ENCODE measurements at places on chromosomes 5 and 9.
A peak's percentile ranks its signal among the peaks of the same experiment; 100 is the strongest.

- no peak for DNase-seq
These were observed 110.0 kb upstream of the TUT7 start for GRCh38 chr9:86464242-86464641.

DNA sequence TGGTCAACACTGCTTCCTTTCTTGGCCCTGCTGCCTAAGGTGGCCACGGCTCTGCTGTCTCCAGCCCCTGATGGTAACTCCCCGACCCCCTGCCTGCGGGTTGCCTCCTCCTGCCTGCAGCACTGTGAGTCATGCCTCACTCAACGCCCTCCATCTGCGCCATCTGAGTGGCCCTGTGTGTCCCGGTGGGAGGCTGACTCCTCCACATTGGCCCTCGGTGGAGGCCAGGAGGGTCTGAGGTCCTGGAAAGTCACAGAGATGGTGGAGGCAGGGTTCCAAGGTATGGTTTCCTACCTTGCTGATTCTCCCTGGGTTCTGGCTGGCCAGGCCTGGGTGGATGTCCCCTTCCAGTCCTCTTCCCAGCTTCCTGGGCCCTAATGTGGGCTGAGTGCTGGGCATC lies 64.5 kb upstream of the ADAMTS2 start:
- DNase-seq, result no peak

- DNase-seq, result no peak
These were observed 173.0 kb upstream of the DAPK1 start for GRCh38 chr9:87324613-87325194.

- DNase-seq, result peak; percentile 16
These were observed 59.6 kb upstream of the SLC27A6 start for GRCh38 chr5:128905568-128906110.

DNA sequence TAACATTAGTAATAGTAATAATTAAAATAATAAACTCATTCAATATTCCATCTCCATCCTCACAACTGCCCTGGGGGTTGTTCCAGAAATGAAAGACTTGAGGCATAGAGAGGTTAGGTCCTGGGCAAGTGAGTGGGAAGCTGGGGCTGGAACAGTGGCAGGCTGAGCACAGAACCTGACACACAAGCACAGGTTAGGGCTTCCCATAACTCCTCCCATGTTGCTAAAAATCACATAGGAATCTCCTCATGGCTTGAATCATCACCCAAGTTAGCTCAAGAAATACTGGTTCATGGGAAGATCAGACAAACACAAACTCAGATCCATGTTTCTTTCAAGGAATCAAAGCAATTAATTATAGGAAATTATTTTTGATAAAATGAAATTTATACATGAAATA lies 487.7 kb downstream of the SEMA5A start:
- no peak for DNase-seq

DNA sequence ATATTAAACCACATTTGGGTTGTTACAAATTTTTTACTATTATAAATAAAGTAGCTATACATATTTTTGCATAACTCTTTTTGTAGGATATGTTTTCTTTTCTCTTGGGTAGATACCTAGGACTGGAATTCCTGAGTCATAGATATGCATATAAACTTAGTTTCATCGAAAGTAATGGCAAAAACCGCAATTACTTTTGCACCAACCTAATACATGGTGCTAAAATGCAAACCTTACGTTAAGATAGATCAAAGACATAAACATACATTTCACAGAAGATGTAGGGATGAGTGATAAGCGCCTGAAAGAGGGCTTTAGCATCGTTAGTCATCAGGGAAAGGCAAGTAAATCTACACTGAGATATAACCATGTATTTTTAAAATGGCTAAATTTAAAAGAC lies 178.4 kb upstream of the EFNA5 start:
- DNase-seq, result no peak

DNA sequence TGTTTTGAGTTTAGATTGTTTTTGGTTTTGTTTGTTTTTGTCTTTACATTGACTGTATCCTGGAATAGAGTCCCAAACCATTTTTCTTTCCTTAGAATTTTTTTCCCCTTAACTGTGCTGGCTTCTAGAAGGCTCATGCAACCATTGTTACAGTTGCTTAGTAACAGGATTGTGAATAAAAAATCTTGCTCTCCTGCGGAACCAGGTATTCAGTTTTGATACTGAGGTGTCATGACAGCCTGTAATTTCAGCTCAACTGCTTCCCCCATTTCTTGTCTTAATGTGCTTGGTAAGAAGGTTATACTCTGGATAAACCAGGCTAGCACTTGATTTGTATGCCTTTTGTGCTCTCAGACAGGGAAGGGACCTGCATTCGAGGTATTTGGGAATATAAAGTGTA lies 42.1 kb downstream of the FOCAD start:
- DNase-seq, result no peak

Measured in activated naive CD4-positive, alpha-beta T cell treated with Interleukin-2 at 50 U/mL for 16 hours (primary cell).